T-helper 2 cell treated with Interferon-gamma antibody and Interleukin-4, amounts not matched to agents 5 μg/mL and 100 μg/mL, for 36 hours (primary cell): ENCODE measurements at places on chromosomes 4 and X.

GRCh38 chr4:180828455-180829018 is 1414.7 kb upstream of the TENM3 start:
- no peak for DNase-seq

GRCh38 chr4:42237451-42237850 is 85.0 kb upstream of the BEND4 start:
- DNase-seq, result no peak

- no peak for DNase-seq
Measured at GRCh38 chrX:2934715-2935710, 5.9 kb upstream of the ARSD start.

DNA sequence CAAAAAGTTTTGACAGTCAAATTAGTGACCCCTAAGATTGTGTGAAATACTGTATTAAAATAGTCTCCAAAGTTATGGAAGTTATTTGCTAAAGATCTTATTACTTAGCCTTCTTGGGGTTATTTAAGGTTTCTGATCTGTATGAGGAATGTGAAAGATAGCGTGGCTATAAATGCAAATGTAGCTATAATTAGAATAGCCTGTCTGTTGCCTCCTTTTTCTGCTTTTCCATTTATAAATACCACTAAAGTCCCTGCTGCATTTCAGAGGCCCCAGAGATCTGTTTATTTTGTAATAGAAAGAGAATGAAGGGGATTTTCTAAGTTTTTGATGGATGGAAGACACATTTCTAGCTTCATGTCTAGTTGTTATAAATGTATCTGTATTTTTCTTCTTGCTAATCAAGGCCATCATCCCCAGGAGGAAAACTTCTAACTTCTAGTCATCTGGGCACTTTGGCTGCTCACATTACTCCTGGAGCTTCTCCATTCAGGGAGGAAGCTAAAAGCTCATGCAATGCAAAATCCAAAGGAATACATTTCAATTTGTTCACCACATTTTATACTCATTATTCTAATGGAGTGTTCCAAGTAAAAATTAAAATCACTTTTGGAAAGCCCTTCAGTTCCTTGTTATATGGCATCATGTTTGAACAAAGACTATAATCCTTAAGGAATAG is 73.9 kb downstream of the INTS12 start:
- no peak for DNase-seq

DNA sequence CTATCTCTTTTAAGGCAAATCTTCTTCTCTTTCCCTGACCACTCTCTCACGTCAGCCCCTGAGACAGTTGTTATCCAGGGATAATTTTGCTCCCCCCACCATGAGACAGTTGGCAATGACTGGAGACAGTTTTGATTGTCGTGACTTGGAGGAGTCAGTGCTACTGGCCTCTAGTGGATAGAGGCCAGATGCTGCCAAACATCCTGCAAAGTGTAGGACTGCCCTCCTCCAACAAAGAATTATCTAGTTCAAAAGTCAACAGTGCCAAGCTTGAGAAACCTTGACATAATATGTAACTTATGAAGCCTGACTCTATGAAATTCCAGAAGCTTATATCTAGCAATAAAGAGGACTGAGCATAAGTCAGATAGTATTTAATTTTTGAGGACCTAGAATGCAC is 502.1 kb upstream of the IGFBP7 start:
- DNase-seq, result no peak
